Activated T-cell treated with anti-CD3 and anti-CD28 coated beads, Interleukin-2, amount 50 U/mL, for 24 hours (primary cell): ENCODE measurements at places on chromosomes 4 and X.

DNA sequence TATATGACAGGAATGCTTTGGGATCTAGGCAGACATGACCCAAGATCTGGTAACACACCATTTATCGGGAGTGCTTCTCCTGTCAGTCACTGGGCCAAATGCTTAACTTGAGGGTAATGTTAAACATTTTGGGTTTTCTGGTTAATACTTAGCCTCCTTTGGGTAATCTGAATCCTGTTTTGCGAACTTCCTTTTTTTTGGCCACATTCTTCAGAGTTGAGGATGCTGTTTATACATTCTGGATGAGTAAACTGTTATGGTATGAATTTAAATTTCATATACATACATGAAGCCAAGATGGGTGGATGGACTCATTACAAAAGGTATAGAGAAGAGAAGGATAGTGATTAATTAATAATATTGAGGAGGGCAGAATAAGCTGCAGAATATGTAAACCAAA is 36.1 kb downstream of the MID1IP1 start:
- H3K36me3 ChIP-seq, result no peaks in the 10 kb centered on the region
- no peak for DNase-seq
- no peak overlapping the region for H3K4me3 ChIP-seq
- no peak overlapping the region for H3K27ac ChIP-seq
- peaks cover 20% of the 10 kb centered on the region for H3K27me3 ChIP-seq

DNA sequence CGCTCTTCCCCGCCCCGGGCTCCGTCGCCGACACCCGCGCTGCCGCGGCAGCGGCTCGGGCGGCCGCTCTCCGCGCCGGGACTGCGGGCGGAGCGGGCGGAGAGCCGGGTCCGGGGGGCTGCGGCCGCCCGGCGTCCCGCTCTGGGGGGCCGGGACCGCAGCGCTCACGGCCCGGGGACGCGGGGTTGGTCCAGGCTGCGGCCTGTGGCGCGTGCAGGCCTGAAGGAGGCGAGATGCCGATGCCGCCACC is 492 bp downstream of the GALNT7 start:
- no peaks in the 10 kb centered on the region for H3K27me3 ChIP-seq
- H3K36me3 ChIP-seq, result peaks cover 15% of the 10 kb centered on the region
- no peak overlapping the region for H3K4me3 ChIP-seq
- peaks cover 50% of the 10 kb centered on the region for H3K4me1 ChIP-seq
- H3K27ac ChIP-seq, result no peak overlapping the region

DNA sequence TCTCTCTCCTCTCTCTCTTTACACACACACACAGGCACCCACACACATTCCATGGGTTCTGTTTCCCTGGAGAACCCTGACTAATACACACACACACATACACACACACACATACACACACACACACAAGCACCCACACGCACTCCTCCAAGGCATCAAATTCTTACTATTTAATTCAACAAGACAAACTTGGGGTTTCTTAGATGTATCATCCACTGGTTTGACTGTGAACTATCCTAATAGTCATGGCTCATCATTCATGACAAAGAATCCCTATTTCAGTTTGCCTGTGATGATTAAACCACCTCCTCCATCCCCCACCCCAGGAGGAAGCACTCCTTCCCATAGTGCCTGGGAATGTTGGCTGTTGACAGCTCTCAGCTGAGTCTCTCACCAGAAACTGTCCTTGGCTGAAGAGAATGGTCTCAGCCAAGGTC is 98.2 kb downstream of the USP46 start:
- no peak for DNase-seq
- no peaks in the 10 kb centered on the region for H3K36me3 ChIP-seq
- H3K27me3 ChIP-seq, result peaks cover 33% of the 10 kb centered on the region
- no peak overlapping the region for H3K4me3 ChIP-seq

DNA sequence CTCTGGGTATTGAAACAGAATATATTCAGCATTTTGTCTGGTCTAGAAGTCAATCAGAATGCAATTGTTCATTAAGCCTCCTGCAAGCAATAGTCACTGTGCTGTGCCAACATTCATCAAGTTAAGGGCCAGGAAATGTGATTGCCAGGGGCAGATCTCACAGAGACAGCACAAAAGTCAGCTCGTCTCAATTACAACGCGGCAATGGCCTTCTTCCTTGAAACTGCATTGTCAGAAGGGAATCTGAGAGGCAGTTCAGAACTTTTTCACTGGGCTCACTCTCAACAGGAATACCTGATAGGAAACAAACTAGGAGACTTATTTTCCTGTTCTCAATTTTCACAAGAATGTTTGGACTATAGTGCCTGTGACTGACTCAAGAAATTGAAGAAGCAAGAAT is 131.1 kb upstream of the NR3C2 start:
- no peak for DNase-seq
- peaks cover 6% of the 10 kb centered on the region for H3K36me3 ChIP-seq
- H3K4me1 ChIP-seq, result no peaks in the 10 kb centered on the region
- no peak overlapping the region for H3K27ac ChIP-seq
